ENCODE measurements at places on chromosomes 3 and 15.
A peak's percentile ranks its signal among the peaks of the same experiment; 100 is the strongest.

GRCh38 chr3:157700405-157700804 is 197.2 kb upstream of the VEPH1 start:
- DNase-seq, result no peak

DNA sequence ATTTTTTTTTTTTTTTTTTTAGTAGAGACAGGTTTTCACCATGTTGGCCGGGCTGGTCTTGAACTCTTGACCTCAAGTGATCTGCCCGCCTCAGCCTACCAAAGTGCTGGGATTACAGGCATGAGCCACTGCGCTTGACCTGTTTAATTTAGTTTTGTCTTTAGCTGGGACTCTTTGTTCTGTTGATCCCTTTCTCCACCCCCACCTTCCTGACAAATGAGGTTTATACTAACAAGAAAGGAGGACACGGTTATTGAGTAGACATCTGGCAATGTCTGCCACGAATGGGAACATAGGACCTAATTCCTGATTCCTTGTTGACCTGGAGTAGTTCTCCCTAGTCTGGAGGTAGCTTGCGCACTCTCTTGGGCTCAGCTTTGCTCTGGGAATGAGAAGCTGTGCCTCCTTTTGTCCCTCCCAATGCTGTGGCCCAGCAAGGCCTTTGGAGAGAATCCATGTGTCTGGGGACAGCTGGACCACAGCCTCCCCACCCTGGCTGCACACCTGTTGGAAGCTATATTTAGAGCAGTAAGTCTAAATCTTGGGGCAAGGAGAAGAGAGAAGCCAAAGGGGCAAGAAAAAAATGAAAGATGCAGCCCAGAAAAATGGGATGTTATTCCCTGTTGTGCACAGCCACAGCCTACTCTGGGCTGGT is 53.2 kb upstream of the ADPGK start:
- DNase-seq, result no peak

- DNase-seq, result no peak
Observed at GRCh38 chr3:96266395-96267190, 547.8 kb upstream of the EPHA6 start.

DNA sequence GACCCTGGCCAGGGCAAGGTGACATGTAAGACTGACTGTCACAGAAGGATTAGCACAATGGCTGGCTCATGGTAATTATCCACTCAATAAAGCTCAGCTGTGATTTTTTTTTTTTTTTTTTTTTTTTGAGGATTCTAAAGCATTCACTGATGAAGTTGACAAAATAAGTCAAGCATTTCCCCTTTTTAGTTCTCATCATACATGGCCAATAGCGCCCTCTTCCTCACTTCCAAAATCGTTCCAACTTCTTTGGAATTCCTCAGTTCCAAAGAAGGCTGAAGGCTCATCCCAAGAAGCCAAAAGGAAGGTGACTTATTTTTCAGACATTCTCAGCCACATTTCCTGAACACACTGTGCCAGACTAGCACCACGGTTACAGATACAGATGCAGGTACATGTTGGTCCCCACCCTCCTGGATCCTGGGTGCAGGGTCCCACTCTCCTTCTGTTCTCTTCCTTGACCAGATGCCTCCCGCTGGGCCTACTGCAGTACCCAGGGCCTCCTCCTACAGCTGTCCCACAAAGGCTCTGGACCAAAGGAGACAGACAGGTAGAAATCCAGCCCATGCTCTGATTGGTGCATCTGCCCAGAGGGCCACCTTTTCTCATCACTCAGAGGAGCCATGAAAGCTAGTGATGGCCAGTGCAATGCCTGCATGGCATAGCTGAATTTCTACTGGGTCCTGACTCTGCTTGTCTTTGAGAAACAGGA is 202.6 kb downstream of the UACA start:
- no peak for DNase-seq

- no peak for DNase-seq
Observed at GRCh38 chr15:42024303-42024702, 3.5 kb upstream of the PLA2G4E start.

DNA sequence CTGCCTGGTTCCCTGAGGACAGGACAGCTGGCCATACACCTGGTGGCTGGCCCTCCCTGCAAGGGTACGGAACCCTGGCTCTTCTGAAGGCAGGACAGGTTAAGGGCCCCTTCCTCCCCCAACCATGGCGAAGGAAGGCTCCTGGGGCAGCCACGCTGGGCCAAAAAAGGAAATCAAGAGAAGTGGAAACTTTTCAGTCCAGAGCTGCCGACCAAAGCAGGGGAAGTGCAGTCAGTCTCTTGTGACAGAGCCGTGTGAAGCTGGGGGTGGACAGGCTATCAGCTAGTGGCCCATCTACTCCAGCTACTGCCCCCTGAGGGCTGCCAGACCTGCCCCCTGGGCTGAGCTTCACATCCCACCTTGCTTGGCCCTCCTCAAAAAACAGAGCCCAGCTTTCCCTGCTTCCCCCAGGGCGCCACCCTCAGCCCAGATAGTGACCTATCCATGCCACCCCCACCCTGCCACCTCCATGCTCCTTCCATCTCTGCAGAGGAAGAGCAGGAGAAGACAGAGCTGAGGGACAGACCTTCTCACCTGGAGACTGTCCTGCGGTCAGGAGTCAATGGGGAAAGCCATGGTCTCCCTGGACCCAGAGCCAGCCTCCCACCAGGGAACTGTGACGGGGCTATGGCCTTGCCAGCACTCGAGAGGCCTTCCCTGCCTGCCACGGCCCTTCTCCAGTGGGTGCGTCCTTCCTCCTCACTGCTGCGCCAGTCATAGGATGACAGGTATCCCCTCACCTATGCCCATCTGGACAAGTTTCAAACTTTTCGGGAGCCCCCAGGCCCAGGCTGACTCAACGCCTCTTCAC is 4.6 kb downstream of the SEMA7A start:
- no peak for DNase-seq

GRCh38 chr15:77144026-77144425 is 73.1 kb upstream of the TSPAN3 start:
- peak; percentile 20 for DNase-seq

- DNase-seq, result no peak
Observed at GRCh38 chr3:38480093-38480445, 16.1 kb upstream of the EXOG start.

GRCh38 chr3:42836150-42837123 is 27.2 kb downstream of the ACKR2 start:
- DNase-seq, result no peak

DNA sequence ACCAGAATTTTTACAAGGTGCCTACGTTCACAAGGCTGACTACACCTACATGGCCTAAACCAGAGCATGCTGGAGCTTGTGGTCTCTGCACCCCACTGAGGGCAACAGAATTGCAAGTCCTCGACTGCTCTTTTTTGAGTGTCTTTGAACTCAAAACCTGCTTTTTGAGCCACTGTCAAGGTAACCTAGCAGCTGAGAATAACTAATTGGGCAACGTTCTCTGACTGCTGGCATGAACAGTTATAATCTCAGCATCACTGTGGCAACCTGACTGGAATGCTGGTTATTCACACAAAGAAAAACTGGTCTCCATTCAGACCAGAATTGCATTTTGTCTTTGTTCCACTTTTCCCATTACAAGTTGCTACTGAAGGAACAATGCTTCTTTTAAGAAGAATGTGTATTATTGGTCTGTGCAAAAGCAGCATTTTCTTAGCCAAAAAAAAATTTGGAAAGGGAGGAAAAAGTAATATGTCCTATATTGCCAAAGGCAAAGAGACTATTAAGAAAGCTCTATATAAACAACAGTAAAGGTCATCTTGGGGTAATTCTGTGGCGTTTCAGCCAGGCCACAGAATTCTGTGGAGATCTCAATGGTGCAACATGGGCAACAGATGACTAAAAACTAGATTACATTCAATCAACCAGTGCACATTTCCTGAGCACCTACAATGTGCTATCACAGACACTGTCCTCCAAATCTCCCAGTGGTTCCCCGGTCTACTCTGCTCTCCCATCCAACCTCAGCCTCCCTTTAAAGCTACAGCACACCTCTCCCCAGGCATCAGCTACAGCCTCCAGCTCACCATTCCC is 76.8 kb downstream of the TNIK start:
- DNase-seq, result peak; percentile 35

DNA sequence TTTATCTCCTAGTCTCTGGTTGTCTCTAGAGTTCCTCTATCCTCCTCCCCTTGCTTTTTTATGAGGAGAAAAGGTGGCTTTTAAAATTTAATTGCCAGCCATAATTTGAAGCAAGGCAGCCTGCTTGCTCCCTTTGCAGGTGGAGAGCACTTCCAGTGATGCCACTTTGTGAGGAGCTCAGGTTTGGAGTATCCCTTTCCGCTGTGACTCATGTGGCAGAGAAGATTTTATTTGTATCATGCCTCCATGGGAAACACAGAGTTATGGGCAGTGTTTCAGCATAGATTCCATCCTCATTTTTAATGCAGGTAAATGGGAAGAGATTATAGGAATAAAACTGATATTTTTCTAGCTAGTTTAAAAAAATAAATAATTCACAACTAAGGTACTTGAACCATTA is 7.0 kb downstream of the PPM1L start:
- DNase-seq, result no peak

GRCh38 chr3:102159810-102160451 is 274.9 kb upstream of the ZPLD1 start:
- DNase-seq, result no peak

DNA sequence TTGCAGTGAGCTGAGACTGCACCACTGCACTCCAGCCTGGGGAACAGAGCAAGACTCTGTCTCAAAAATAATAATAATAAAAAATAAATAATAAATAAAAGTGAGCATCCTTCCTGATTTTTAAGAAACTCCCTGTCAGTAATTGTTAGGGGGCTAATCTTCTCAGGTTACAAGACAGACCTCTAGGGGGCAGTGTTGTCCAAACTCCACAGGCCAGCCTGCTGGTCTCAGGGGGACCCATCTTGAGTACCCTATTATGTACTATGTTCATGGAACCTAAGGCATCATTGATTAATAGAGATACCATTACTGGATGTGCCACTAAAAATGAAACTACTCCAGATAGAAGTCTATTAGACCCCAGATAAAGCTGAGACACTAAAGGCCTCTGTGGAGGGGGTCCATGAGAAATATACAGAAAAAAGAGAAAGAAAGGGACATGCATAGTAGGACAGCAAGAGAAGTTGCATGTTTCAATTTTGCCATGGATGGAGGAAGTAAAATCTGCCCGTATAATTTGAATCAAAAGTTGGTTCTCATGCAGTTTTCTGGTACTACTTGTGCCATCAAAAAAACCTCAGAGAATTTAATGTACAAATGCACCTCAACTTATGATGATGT is 85.5 kb upstream of the CDV3 start:
- DNase-seq, result no peak

DNA sequence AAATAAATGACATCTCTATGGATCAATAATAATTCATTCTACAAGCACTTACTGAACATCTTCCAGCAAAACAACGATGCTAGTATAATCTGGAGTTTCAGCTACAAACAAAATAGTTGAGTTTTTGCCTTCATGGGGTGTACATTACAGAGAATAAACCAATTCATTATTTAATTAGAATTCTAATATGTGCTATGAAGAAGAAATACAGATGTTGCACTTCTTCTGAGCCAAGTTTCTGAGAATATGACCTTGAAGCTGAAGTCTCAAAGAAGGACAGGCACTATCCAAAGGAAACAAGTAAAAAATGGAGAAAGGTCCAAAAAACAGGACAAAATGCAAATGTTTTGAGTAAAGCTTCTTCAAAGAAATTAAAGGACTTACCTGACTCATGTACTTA is 94.2 kb downstream of the SENP7 start:
- DNase-seq, result no peak

DNA sequence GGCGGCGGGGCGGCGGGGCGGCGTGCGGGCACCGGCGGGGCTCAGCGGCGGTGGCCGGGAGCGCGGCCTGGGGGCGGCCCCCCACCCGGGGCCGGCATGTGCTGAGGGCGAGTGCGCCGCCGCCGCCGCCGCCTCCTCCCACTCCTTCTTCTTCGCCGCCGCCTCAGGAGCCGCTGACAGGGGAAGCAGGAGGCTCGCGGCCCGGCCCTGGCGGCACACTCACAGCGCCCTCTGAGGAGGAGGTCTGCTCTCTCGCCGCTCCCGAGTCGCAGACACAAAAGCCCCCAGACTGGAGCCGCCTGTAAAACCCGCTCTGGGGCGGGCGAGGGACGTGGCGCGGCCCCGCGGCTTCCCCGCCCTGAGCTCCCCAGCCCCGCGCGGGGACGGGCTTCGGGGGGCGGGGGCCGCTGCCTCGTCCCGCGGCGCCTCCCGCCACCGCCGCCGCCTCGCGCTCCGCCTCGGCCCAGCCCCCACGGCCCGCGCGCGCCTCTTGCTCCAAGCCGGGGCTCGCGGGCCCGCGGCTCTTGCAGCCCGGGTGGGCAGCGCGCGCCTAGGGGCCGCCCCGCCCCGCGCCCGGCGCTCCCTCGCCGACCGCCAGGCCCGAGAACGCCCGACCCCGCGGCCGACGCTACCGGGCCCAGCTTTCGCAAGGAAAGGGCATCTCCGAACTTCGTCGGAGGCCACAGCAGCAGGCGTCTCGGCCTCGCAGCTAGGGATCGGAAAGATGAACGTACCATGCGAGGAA is at the start of gene PYGO1:
PYGO1 (minus strand) TSS at position 276 of the 745 bp plus-strand sequence. CDS start 462 bp downstream, outside the sequence.
- DNase-seq, result peak; percentile 30

DNA sequence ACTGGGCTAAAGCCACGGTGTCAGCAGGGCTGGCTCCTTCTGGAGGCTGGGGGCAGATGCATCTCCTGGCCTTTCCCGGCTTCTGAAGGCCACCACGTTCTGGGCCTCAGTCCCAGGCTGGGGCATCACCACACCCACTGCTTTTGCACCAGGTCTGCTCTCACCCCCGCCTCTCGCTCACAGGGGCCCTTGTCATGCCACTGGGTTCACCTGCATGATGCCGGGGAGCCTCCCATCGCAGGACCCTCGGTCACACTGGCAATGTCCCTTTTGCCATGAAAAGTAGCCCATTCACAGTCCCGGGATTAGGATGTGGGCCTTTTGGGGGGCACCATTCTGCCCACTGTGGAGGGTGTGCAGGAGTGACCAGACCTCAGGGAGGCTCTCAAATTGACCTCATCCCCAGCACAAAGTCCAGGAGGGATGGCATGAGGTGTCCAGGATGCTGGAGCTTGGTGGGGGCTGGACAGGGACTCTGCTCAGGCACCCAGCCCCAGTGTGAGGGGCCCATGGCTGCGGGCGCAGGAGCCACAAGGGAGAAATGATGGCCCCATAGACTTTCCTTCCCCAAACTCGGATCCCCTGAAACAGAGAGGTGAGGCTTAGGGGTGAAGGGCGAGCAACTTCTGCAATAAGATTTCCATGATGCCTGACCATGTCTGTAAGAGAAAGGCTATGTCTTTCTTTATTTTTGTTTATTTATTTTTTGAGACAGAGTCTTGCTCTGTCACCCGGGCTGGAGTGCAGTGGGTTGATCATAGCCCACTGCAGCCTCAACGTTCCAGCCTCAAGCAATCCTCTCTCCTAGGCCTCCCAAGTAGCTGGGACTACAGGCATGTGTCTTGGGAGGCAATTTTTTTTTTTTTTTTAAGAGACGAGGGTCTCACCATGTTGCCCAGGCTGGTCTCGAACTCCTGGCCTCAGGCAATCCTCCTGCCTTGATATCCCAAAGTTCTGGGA is 189.1 kb downstream of the GOLGA6L6 start:
- DNase-seq, result no peak

DNA sequence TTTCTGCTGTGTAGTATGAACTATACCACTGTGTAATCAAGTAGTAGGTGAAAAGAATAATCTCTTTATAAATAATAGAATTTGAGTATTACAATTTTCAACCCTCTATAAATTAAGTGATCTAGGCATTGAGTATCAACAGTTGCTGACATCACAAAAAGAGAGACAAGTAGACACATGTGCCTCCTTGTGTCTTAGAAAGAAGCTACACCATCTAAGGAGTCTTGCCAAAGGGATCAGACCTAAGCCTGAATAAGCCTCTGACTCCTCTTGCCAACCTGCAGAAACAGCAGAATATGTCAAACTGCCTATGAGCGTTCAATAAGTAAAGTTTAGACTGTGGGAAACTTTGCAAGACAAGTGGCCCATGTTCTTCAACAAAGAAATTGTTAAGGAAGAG is 5.8 kb upstream of the MTMR10 start:
- no peak for DNase-seq
